ENCODE measurements at places on chromosomes 13 and 19.
A peak's percentile ranks its signal among the peaks of the same experiment; 100 is the strongest.

GRCh38 chr13:59047546-59047945 lies 1116.2 kb downstream of the DIAPH3 start:
- no peak for DNase-seq

DNA sequence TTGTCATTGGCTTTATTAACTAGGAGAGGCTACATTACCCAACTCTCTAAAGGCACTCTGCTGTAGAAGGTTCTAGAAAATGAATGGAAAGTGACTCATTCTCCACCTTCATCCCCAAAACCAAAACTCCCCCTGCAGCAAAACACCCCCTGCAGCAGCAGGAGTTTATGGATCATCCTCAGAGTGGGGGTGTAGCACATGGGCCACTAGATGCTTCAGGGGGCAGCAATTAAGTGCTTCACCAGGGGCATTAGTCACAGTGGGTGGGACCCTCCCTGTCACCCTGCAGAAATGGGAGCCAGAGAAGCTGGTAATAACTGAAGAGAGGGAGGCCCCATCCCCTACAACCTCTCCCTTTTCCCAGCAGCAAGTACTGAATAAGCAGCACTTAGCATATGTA lies 64.5 kb upstream of the MED4 start:
- DNase-seq: no peak

- DNase-seq: no peak
These were observed 286.5 kb downstream of the FOXO1 start for GRCh38 chr13:40379794-40380578.

- no peak for DNase-seq
These were observed 136.3 kb upstream of the SERP2 start for GRCh38 chr13:44237276-44237767.

GRCh38 chr19:18995804-18996241 lies 37.5 kb downstream of the SUGP2 start:
- peak; percentile 66 for DNase-seq

GRCh38 chr13:76329004-76329403 lies 557.2 kb downstream of the KCTD12 start:
- peak; percentile 5 for DNase-seq

DNA sequence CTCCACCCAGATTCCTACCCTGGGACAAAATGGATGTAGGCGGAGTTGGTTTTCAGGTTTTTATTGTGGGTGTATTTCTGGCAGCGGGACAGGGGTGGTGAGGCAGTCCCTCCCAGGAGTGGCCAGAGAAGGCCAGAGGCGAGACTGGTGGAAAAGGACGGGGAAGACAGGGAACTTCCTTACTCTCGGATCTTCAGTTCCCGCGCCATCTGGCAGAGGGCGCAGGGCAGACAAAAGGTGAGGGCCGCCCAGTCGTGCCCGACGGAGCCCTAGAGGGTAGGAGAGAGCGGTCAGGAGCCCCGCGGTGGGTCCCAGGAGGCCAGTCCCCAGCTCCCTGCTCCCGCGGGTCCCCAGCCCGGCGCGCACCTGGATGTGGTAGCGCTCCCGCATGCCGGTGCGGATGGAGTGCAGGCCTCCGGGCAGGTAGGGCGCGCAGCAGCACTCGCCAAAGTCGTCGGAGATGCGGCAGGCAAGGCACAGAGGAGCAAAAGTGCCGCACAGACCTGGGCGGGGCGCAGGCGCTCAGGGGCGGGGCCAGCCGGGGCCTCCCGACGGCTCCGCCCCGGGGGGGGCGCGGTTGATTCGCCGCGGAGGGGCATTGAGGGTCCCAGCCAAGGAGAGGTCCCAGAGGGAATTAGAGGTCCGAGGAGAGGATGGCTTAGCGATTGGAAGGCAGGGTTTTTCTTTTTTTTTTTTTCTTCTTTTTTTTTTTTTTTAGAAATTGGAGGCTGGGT lies 3.0 kb downstream of the CNFN start:
- peak; percentile 69 for DNase-seq

GRCh38 chr19:53671663-53672062 lies 39.9 kb downstream of the DPRX start:
- DNase-seq: no peak

GRCh38 chr13:99484473-99484872 lies 16.8 kb upstream of the TM9SF2 start:
- DNase-seq: peak; percentile 84

GRCh38 chr19:54142166-54142780 lies 4.7 kb downstream of the CNOT3 start:
- DNase-seq: no peak

GRCh38 chr13:35016362-35017112 lies 74.5 kb downstream of the NBEA start:
- DNase-seq: no peak

DNA sequence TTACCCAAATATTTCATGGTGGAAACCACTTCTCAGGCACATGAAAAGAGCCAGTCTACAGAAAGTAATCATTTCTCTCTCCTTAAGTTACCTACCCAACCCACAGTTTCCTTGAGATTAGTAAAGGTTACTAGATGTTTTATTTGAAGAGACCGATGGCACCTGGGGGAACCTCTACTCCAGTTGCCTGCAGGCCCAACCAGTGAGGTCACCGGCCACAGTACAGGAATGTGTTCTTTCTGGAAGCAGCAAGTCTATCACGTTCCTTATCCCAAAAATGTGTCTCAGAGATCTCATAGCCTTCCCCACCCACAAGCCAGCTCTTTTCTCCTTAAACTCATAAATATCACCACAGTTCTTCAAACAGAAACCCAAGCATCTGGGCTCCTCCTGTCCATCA lies 316.1 kb downstream of the COG6 start:
- no peak for DNase-seq

DNA sequence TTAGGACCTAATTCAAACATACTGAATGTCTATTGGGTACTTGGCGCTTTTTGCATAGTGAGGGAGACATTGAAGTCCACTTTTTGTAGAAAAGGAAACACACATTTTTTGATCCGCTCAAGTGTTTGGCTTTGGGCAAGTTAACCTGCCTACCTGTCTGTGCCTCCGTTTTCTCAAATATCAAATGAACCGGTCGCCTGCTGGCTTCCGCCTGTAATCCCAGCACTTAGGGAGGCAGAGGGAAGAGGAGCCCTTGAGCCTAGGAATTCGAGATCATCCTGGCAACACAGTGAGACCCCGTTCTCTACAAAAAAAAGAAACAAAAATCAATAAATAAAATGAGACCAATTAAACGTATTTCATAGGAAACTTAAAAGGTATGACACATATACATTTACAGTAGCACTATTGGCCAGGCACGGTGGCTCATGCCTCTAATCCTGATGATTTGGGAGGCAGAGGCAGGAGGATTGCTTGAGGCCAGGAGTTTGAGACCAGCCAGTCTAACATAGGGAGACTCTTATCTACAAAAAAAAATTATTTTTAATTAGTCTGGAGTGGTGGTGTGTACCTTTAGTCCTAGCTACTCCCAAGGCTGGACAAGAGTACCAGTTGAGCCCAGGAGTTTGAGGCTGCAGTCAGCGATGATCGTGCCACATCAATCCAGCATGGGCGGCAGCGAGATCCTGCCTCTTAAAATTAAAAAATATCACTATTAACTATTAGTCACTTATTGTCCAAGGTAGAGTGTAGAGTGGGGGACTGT lies 1.3 kb downstream of the RAD23A start:
- DNase-seq: no peak
